ENCODE measurements at places on chromosomes 1 and 21. TPM values are rescaled to one million over a fixed set of nuclear protein-coding genes. Genes with fewer than 3 reads are reported as not detected.

Gene OR10J1
- total RNA-seq = not detected

Gene S100A5
- total RNA-seq = 1.2 TPM

Gene G0S2
- 9.4 TPM for total RNA-seq

Gene LCE1D
- total RNA-seq = not detected

Gene LYPD8
- not detected for total RNA-seq

Gene TNFRSF4
- 154 TPM for total RNA-seq

Gene MCOLN3
- total RNA-seq = 0.32 TPM

Gene CSMD2
- total RNA-seq = not detected

Gene HAO2
- total RNA-seq = not detected

Gene HSD3B2
- not detected for total RNA-seq

Gene HJV
- not detected for total RNA-seq

Gene CDC42
- total RNA-seq = 273 TPM

Gene NID1
- total RNA-seq = 0.08 TPM

Gene POFUT2
- total RNA-seq = 13.4 TPM

Gene APCS
- total RNA-seq = not detected

Gene DNMT3L
- not detected for total RNA-seq

Gene NEGR1
- not detected for total RNA-seq

Gene FMO4
- 1.4 TPM for total RNA-seq

Measured in activated CD8-positive, alpha-beta memory T cell treated with anti-CD3 and anti-CD28 coated beads for 36 hours (primary cell).